ENCODE measurements at places on chromosomes 1 and 21.
A peak's percentile ranks its signal among the peaks of the same experiment; 100 is the strongest.

GRCh38 chr1:185074307-185074706 is 28.9 kb downstream of the RNF2 start:
- DNase-seq = no peak

DNA sequence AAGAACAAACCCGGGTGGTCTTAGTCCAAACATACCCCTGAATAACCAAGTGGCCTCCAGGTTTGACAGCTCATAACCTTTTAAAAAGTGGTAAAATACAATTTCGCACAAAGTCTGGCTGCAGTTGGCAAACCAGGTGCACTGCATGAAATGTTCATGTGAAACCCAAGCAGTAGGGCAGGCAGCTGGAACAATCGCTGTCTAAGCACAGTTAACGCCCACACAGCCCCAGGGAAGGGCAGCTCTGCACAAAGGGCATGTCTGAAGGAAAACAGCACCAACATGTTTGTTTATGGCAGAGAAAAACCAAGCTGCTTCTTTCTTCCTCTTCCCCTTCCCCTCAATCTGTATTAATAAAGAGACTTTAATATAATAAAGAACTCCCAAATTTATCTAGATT is 49.5 kb downstream of the KIAA1614 start:
- no peak for DNase-seq

DNA sequence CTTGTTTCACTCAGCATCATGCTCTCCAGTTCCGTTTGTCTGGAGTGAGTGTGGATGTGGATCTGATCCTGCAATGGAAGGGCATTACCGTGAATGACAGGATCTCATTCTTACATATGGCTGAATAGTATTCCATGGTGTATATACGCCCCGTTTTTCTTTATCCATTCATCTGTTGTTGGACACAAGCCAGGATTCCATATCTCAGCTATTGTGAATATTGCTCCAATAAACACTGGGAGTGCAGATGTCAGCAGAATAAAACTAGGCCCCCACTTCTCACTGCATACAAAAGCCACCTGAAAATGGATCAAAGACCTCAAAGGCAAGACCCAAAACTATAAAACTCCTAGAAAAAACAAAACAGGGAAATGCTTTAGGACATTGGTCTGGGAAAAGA is 120.3 kb upstream of the TMPRSS2 start:
- no peak for DNase-seq

- no peak for DNase-seq
Observed at GRCh38 chr1:31745946-31746670, 18.0 kb downstream of the ADGRB2 start.

DNA sequence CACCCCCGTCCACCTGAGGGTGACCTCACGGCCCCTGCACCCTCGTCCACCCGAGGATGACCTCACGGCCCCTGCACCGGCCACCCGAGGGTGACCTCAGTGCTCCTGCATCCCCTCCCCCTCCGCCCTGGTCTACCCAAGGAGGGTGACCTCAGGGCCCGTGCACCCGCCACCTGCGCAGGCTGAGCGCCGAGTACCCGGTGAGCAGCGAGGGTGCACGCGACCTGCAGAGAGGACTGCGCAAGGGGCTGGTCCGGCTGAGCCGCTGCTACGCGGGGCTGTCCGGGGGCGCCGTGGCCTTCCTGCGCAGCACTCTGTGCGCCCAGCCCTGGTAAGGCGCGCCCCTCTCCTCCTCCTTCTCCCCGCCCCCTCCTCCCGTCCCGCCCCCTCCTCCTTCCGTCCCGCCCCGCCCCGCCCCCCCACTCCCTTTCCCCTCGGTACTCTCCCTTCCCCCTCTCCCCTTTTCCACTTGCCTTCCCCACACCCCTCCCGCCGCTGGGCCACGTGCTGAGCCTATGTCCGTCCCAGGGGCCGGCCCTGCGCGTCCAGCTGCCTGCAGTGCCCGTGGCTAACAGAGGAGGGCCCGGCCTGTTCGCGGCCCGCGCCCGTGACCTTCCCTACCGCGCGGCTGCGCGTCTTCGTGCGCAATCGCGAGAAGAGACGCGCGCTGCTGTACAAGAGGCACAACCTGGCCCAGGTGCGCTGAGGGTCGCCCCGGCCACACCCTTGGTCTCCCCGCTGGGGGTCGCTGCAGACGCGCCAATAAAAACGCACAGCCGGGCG is 28.4 kb downstream of the TRIM11 start:
- peak; percentile 73 for DNase-seq

DNA sequence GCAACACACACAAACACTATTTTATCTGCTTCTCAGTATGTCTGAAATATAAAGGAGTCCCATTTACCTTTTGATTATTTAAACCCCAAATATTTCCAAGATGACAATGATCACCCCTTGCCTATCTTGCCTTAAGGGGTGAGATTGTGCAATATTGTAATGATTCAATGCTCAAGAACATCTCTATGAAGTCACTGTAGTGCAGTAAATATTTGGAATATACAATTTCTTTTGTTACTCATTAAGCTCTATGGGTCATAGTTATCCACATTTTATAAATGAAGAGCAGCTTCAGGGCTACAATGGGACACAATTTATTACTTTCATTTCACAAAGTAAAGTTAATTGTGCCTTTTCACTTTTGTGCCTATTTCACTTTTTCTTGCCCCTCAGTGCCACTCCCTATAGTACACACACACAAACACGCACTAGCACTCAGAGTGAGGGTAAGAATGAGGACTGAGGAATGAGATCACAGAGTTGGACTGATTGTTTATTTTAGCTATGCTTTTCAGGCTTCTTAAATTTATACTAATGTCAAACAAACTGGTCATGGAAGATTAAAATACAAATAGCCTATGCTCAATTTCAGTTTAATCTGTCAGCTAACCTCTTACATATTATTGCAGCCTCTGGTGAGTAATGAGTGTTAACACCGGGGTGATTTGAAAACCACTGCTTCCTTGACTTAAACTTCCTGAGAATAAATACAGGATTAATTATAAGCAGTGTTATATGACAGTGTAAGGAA is 521.0 kb upstream of the B3GALT2 start:
- no peak for DNase-seq

- no peak for DNase-seq
Observed at GRCh38 chr1:168114845-168115244, 21.9 kb downstream of the GPR161 start.

DNA sequence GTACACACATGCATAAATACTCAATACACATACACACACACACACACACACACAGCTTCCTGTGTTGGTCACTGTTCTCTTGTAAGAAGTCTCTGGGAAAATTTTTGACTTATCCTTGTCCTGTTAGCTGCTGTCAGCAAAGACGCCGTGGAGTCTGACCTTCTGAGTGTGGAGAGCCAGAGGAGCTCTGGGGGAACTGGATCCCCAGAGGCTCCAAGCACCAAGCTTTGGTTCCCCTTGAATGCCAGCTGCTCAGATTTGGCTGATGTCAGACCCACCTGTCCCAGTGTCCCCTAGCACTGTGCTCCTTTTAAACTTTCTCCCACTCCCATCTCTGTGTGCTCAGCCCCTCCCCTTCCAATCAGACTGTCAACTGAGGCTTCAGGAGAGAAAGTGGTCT is 319.1 kb downstream of the CAMTA1 start:
- no peak for DNase-seq

DNA sequence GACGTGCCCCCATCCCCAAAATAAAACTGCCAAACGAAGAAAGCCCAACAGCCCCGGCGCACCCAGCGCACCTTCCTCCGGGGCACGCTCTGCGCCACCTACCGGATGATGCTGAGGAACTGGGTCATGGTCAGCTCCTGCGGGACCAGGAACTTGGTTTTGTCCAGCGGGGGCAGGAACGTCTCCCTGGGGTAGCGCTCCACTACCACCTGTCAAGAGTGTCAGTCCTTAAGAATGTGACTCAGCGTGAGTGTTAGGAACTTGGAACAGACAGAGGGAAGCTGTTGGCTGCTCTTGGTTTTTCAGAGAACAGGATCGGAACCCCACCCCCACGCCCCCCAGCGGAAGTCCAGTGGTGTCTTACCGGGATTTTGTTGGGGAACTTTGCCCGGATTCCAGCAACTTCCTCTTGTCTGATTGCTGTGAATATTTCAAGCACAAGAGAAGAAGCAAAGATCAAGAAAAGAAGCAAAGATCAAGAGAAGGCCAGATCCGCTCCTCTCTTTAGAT is 431 bp downstream of the MAP1LC3C start:
- DNase-seq = peak; percentile 66

DNA sequence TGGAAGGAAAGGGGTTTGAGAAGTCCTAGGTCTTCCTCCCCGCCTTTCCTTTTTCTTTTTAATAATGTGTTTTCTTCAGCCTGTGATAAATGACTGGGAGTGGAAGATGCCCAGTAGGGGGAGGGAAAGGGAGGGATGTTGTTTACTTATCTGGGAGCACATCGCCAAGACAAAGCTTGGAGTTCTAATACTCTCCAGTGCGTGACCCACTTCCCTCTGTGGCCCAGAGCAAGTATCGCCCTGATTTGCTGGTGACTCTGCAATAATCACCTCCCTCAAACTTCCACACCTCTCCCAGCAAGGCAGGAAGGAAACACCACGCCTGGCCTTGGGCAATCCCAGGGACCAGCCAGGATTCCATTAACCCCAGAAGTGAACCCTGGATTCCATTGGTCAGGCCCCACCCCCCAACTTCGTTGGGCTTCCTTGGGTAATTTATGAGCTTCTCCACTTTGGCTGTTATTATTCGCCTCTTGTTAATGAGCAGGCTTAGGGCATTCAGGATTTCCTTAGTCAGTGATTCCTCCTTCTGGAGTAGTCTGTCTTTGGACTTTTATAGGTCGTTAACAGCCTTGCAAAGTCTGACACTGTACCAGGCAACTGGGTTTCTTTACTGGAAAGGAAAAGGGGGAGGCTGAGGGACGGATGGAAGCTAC is 24.3 kb upstream of the GRHL3 start:
- DNase-seq = no peak

- no peak for DNase-seq
Observed at GRCh38 chr1:184836141-184836540, 81.5 kb upstream of the EDEM3 start.

DNA sequence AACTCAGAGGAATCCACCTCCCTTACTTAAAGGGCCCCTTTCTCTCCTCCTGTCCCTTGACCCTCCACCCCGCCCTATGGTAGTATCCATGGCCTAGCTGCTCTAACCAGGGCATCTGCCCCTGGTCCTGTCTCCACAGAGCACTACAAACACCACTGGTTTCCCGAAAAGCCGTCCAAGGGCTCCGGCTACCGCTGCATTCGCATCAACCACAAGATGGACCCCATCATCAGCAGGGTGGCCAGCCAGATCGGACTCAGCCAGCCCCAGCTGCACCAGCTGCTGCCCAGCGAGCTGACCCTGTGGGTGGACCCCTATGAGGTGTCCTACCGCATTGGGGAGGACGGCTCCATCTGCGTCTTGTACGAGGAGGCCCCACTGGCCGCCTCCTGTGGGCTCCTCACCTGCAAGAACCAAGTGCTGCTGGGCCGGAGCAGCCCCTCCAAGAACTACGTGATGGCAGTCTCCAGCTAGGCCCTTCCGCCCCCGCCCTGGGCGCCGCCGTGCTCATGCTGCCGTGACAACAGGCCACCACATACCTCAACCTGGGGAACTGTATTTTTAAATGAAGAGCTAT is 1.7 kb downstream of the BTG2 start:
- DNase-seq = peak; percentile 67

GRCh38 chr1:152886085-152886484 is 8.0 kb downstream of the SMCP start:
- DNase-seq = no peak

- DNase-seq = no peak
Observed at GRCh38 chr1:161720956-161721737, at the start of gene FCRLB. FCRLB (plus strand) TSS chr1:161721544; CDS start chr1:161722673, 1,129 bp downstream.

DNA sequence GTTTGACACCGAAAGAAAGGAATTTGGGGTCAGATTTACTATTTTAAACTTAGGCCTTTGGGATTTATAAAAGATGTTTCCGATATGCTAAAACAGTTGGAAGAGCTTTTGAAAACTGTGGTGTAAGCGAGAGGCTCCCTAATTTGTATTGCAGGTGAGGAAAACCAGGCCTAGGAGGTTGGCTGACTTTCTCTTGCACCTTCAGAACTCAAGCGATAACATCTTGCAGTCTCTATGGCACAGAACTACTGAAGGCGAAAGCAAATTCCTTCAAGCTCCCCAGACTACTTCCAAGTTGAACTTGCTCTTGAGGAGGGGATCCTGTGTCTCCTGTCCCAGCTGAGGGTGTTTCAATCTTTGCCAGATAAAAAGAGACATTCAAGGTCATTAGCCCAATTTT is 685.7 kb downstream of the ADGRL2 start:
- DNase-seq = no peak

DNA sequence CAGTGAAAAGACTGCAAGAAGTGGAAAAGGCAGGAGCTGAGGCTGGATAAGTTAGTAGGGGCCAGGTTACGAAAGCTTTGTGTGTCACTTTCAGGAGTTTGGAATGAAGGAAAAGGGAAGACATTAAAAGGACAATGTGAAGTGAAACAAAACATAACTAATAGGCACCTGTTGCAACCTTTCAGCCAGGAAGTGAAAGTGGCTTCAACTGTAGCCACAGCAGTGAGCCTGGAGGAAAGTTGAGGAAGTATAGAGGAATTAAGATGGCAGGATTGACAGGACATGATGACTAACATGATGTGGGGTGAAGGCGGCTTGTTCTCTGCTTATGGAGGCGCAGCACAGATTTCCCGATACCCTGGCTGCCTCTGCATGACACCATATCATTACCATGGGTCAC is 68.9 kb downstream of the C4BPA start:
- DNase-seq = no peak

DNA sequence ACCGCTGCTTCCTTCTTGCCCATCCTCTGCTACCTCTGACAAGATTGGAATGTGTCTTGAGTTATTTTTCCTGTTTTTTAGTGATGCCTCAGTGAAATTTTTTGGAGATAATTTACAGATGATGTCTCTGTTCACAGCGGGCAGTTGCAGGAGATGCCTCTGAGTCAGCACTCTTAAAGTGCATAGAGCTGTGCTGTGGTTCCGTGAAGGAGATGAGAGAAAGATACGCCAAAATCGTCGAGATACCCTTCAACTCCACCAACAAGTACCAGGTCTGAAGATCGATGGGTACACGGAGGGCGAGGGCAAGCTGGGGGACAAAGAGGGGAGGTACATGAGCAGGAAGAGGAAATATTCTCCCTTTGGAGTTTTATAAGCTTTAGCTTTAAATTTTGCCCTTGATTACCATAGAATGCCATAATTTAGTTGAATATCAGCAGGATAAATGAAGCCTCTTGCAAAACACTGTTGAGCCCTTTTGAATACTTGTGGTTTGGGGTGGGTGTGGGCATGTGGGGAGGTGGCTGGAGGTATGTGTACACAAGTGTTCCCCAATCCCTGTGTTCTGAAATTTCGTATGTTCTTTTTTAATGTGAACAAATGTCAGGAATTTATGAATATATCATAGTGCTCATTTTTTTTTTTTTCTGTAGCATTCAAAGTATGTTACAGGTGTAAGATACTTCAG is 19.8 kb downstream of the ATP1A1 start:
- DNase-seq = no peak

DNA sequence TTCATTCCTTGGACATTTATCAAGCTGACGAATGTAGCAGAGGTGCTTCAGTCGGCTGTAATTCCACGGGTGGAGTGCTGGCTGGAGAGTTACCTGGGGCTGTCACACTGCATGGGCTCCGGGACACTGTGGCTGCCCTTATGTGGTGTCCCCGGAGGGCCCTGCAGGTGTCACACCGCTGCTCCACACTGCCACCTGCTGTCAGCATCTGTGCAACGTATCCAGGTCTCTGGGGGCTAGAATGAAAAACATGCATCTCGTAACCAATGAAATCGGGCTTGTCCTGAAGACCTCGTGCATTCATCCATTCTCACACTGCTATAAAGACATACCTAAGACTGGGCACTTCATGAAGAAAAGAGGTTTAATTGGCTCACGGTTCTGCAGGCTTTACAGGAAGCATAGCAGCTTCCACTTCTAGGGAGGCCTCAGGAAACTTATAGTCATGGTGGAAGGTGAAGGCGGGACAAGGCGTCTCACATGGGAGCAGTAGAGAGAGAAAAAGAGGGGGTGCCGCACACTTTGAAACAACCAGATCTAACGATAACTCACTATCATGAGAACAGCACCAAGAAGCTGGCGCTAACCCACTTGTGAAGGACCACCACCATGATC is 46.7 kb upstream of the PCBP3 start:
- peak; percentile 90 for DNase-seq

Data from stimulated activated naive CD8-positive, alpha-beta T cell treated with anti-CD3 and anti-CD28 coated beads, Interleukin-15, Interleukin-2, amounts not matched to agents 100 U/mL and 50 U/mL, for 24 hours (primary cell).